Eye (tissue), 1 donor: ENCODE measurements at places on chromosomes 11 and 22.

DNA sequence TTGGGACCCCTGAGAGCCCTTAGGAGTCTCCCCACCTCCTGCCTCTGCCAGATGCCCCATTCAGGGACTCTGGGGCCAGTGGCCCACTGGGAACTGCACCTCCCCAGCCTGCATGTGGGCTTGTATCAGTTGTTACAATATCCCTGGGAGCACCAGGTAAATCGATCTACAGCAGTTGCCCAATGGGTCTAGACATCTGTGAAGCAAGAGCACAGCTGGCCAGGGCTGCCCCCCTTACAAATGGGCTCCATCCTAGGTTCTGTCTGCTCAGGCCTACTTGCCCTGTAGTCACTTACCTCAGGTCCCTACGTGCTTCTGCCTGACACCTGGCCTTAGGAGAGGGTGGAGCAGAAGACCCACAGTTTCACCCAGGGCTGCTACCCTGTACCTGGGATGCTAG lies 62.7 kb downstream of the HIRA start:
- DNase-seq, result no peak

- no peak for DNase-seq
Measured at GRCh38 chr11:119222891-119223290, 16.8 kb downstream of the CBL start.

DNA sequence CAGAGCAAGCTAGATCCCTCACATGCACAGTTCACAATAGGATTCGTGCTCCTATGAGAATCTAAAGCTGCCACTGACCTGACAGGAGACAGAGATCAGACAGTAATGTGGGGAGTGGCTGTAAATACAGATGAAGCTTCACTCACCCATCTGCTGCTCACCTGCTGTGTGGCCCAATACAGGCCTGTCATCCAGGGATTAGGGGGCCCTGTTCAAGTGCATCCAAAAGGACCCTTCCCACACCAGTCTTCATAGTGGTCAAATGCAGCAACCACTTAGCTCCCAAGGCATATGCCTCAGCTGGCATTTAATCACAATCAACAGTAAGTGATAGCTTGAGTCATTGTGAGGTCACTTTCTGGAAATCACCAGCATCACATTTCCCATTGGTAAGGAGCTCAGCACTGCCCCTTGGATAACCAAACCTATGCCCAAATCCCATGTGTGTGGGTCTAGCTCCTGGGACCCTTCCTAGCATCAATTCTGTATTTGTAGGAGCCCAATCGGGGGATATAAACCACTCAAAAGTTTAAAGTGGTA lies 65.6 kb downstream of the OR4C45 start:
- DNase-seq, result no peak

- peak; percentile 88 for DNase-seq
Measured at GRCh38 chr22:33519071-33519973, 401.0 kb downstream of the LARGE1 start.

- DNase-seq, result no peak
Measured at GRCh38 chr11:83159902-83160865, 3.3 kb downstream of the PCF11 start.

DNA sequence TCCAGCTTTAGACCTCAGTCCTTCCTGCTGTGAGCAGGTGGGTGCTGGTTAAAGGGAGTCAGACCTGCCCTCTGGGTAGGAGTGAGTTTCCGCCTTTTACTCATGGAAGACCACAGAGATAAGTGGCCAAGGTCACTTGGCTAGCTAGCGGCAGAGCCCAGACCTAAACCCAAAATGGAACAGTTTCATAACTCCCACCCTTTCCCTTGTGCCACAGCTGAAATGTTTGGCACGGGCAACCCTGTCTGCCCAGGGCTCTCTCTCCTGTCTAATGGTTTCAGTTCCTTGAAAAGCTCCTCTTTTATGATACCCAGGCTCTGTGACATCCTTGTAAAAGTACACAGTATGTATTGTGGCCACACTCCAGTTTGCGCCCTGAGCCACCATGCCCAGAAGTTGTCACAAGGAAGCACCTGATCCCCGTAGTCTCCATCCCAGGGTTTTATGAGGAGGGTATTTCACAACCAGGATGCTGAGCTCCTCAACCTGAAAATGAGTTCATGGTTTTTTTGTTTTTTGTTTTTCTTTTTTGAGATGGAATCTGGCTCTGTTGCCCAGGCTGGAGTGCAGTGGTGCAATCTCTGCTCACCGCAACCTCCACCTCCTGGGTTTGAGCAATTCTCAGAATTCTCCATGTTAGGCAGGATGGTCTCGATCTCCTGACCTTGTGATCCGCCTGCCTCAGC lies 5.1 kb downstream of the MB start:
- DNase-seq, result no peak

- no peak for DNase-seq
Measured at GRCh38 chr11:37203006-37203405, 605.0 kb upstream of the RAG2 start.
